Thoracic aorta (tissue), 2 donors: ENCODE measurements at places on chromosomes 5 and 9.
A peak's percentile ranks its signal among the peaks of the same experiment; 100 is the strongest.

- no peaks in the 10 kb centered on the region for H3K27me3 ChIP-seq
- H3K27ac ChIP-seq, result peak overlapping the region; percentile 74
- H3K36me3 ChIP-seq, result peaks cover 24% of the 10 kb centered on the region
- no peak for DNase-seq
- H3K4me3 ChIP-seq, result no peak overlapping the region
- peaks cover 82% of the 10 kb centered on the region for H3K4me1 ChIP-seq
These were observed 91.8 kb downstream of the PRDM6 start for GRCh38 chr5:123180676-123181393.

DNA sequence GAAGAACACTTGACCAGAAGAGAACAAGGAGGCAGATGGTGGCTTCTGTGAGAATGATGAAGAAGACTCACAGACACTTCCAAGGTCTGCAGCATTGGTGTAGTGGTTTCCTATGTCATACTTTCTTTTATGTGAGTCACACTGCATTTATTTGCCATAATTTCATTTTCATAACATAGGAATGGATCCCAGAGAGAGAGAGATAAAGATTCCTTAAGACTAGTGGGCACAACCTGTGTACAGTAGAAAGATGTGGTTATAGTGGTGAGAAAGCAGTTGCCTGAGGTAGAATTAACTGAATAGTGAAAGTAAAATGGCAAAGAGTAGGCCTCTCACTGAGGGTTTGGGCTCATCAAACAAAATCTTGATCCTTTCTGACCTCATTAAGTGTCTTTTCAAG lies 7.6 kb upstream of the CCDC152 start:
- no peak overlapping the region for H3K27ac ChIP-seq
- no peak for DNase-seq
- no peaks in the 10 kb centered on the region for H3K36me3 ChIP-seq
- H3K27me3 ChIP-seq, result no peaks in the 10 kb centered on the region
- no peak overlapping the region for H3K4me3 ChIP-seq

GRCh38 chr5:65738305-65738704 lies 16.3 kb downstream of the NLN start:
- DNase-seq, result no peak
- H3K4me1 ChIP-seq, result no peaks in the 10 kb centered on the region
- H3K4me3 ChIP-seq, result no peak overlapping the region
- H3K27me3 ChIP-seq, result no peaks in the 10 kb centered on the region
- no peaks in the 10 kb centered on the region for H3K36me3 ChIP-seq
- no peak overlapping the region for H3K27ac ChIP-seq

- no peak overlapping the region for H3K4me3 ChIP-seq
- H3K27ac ChIP-seq, result no peak overlapping the region
- no peaks in the 10 kb centered on the region for H3K27me3 ChIP-seq
These were observed 46.9 kb downstream of the NDST1 start for GRCh38 chr5:150554857-150555256.
